B cell (primary cell): ENCODE measurements at places on chromosomes 2 and 18.

GRCh38 chr2:26847655-26848335 lies at the start of gene DPYSL5:
DPYSL5 (plus strand) TSS chr2:26848132; CDS start chr2:26898500, 50,368 bp downstream.
- peak; percentile 51 for DNase-seq

DNA sequence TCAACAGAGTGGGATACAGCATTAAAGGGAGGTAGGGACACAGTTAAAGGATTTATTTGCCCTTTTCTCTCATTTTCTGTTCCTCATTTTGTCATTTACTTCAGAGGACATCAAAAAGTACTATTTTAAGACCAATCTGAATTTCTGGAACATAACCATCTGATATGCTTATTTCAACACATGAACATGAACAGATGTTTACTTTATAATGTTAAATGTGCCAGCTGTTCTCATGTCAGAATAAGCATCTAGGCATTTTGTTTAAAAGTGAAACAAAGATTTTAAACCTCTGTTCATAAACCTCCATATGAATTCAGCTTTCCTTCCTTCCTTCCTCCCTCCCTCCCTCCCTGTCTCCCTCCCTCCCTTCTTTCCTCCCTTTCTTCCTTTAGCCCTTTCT lies 677.7 kb downstream of the CNTNAP5 start:
- DNase-seq = no peak

DNA sequence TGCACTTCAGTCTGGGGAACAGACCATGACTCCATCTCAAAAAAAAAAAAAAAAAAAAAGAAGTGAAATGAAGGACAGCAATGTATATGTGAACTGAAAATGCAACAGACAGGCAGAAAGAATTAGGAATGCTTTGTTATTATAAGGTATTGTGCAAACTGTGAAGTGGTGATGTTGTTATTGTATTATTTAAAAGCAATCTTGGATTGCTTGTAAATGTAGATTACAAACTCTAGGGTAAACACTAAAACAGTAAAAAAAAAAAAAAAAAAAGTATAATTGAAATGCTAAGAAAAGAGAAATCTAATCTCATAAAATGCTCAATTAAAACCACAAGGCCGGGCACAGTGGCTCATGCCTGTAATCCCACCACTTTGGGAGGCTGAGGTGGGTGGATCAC lies 25.3 kb downstream of the DYM start:
- no peak for DNase-seq

DNA sequence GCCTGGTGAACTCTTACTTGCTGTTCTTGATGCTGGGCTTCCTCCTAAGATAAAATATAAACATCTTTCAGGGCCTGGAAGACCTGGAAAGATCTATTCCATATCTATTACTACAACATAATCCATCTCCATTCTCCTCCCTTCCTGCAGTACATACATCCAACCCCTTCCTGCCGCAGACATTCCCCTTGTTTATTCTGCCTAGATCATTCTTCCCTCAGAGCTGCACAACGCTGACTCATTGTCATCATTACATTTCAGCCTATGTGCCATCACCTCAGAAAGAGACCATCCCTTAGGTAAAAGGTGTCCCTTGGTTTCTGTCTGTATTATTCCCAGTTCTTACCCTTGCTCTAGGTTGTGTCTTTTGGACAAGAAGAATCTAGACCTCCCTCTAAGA lies 2.5 kb upstream of the CDH7 start:
- no peak for DNase-seq

GRCh38 chr2:192669505-192670091 lies 474.9 kb upstream of the TMEFF2 start:
- no peak for DNase-seq

GRCh38 chr2:118470297-118470696 lies 377.2 kb downstream of the EN1 start:
- DNase-seq = no peak

DNA sequence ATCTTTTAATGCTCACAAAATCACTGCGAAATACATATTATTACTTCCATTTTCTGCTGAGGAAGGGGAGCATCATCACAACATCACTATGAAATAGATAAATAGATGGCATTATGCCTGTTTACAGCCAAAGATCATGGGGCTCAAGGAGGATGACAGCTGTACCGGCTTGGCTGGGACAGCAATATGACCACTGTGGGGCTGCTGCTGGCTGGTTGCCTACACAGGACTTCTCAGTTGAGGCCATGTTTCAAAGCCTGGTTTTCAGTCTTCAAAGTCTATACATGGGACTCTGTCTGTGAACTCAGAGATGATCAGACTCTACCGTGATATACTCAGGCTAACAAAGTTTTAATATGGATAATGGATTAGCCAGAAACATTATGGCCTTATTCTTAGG lies 58.7 kb downstream of the SPATS2L start:
- DNase-seq = no peak

DNA sequence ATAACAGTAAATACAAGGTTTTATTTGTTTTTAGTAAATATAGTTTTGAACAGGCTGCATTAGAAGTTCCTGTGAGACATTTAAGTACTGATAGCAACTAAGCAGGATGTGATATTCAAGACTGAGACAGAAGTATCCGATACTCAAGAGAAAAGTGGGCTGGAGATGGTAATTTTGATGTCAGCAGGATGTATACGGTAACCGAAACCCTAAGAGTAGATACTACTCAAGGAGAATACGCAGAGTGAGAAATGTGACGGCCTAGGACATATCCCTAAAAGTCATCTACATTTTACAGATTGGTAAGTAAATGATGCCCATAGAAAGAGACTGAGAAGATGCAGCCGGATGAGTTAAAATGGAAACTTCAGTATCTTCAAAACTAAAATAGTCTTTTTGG lies 115.4 kb downstream of the GORASP2 start:
- no peak for DNase-seq

GRCh38 chr2:38708900-38709566 lies 42.1 kb downstream of the SRSF7 start:
- no peak for DNase-seq

DNA sequence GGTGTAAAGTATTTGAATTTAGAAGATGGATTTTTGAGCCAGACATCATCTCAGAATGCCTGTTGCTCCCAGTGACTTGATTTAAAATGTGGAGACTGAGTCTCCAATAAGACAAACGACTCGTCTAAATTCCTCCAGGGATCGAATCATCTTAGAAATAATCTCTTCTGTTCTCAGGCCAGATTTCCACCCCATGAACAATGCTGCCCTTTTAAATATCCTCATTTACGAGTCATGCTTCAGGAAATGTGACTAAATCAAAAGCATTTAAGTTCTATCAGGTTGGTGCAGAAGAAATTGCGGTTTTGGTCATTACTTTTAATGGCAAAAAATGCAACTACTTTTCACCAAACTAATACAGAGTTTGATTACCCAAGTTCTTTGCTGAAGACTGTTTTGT lies 684.6 kb upstream of the SOX11 start:
- no peak for DNase-seq
